ENCODE measurements at places on chromosomes 5 and 9.
A peak's percentile ranks its signal among the peaks of the same experiment; 100 is the strongest.

GRCh38 chr9:35757226-35757891, 3.3 kb upstream of the MSMP start:
- DNase-seq = peak; percentile 11

DNA sequence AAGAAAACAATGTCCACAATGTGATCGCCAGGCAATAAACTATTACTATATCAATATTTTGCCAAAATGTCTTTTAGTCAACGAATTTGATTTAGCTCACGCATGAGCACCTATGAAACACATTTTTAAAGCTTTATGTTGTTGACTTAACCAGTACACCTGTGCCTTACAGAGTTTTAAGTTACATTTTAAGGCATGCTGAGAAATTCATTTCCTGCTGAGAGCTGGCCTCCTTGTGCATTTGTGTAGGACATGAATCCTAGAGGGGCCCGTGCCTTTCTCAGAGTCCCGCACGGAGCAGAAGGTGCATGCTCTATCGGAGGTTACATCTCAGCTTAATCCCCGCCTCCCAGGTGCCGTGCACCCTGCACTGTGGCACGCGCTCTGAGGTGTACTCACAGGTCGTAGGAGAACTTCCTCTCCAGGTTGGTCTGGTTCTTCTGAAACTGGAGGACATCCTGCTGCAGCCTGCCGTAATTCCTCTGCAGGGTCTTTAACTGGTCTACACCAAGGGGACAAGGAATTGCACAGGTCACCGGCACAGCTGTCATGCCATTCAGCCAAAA, 53.2 kb downstream of the GOLM1 start:
- DNase-seq = no peak

DNA sequence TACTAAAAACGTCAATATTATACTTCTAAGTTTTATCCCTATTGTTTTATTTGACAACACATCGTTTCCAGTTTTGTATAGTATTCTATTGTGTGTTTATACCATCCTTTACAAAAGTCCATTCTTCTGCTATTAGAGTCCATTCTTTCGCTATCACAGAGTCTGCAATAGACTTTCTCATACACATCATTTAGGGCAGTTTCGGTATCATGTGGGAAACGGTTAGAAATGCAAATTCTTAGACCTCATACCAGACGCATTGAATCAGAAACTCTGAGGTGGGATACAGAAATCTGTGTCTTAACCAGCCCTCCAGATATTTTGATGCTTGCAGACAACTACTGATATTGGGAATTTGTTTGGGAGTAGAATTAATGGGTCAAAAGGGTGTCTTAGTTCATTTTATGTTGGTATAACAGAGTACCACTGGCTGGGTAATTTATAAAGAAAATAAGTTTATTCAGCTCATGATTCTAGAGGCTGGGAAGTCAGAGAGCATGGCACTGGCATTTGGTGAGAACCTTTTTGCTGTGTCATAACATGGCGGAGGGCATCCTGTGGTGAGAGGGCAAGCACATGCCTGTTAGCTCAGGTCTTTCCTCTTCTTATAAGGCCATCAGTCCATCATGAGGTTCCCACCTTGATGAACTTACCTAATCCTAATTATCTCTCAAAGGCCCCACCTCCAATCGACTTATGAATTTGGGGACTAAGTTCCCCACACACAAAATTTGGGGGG, 21.1 kb downstream of the CARTPT start:
- no peak for DNase-seq

DNA sequence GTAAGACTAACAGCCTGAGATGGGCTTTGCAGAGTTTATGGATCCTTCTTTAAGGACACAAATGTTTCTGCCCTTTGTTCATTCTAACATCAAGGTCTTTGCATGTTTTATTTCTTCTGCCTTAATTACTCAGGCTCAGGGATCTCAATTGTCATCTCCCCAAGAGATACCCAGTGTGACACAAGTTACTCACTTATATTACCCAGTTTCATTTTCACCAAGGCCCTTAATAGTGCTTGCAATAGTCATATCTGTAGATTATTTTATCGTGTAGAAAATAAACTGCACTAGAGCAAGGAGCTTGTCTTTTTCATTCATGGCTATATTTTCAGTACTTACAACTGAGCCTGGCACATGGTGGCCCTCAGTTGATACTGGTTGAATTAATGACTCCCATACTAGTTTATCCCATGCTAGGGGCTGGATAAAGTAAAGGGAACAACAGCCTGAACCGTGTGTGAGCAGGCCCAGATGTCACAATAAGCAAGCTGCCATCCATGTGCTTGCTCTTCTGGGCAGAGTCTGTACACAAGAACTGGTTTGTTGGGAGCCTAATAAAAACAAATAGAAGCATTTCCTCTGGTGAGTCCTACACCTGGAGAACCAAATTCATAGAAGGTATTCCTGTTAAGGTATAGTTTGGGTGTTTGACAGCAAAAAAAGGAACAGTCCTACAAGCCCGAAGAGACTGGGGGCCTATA, 112.5 kb upstream of the CD180 start:
- DNase-seq = no peak

GRCh38 chr5:136330353-136331038, 34.8 kb downstream of the TRPC7 start:
- DNase-seq = no peak

DNA sequence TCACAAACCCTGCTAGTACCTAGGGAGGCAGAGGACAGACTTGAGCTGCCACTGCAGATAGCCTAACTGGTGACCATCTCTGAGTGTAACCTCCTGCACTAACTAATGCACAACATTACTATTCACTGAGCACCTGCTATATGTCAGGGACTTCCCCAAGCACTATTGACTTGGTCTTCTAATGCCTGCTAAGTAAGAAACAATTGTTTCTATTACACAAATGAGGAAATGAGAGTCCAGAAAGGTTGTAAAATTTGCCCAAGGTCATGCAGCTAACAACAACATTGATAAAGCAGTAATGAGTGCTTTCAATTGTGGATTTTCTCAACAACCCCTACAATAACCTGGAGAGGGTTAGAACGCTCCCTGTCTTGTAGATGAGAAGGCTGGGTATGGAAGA, 183.7 kb downstream of the ZNF462 start:
- DNase-seq = no peak

- no peak for DNase-seq
Measured at GRCh38 chr5:66231508-66231907, 87.4 kb downstream of the SREK1 start.

DNA sequence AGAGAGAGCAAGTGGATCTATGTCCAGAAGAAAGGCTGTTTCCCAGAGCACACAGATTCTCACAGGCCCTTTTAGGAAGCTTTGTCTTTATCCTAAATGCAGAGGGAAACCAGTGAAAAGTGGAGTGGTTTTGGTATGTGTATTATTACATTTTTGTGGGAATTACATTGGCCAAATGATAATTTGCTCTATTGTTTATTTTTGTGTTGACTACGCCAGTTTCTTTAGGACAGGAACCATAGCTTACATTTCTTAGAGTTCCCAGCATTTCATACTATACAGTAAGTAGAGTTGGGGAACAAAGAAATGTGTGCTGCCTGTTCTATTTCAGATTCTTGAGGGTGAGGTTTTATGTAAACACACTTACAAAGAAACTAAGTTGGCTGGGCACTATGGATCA, 29.4 kb upstream of the SPATA31D4 start:
- no peak for DNase-seq

DNA sequence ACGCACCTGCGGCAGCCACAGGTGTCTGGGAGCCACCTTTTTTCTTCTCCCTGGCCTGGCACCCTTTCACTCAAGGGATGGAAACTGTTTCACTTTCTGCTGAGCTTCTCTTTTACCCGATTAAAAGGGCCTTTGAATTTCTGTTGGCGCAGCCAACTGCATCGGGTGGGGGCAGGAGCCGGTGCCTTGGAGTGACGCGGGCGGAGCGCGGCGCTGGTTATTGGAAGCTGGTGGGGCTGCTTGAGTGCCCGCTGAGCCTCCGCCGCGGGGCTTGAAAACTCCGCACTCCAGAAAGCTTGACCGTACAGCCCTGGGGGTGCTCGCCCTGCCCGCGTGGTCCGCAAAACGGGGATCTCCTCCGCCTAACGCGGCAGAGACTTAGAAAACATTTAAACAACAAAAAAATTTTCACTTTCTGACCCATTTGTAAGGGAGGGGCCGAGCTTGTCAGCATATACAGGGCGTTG, 52.0 kb upstream of the TJP2 start:
- DNase-seq = peak; percentile 65

- no peak for DNase-seq
Measured at GRCh38 chr9:6870650-6871477, 113.1 kb downstream of the KDM4C start.

- no peak for DNase-seq
Measured at GRCh38 chr5:74839229-74839628, 27.0 kb downstream of the FAM169A start.
